HCEC 1CT (cell line): ENCODE measurements at places on chromosomes 4 and X.
A peak's percentile ranks its signal among the peaks of the same experiment; 100 is the strongest.

DNA sequence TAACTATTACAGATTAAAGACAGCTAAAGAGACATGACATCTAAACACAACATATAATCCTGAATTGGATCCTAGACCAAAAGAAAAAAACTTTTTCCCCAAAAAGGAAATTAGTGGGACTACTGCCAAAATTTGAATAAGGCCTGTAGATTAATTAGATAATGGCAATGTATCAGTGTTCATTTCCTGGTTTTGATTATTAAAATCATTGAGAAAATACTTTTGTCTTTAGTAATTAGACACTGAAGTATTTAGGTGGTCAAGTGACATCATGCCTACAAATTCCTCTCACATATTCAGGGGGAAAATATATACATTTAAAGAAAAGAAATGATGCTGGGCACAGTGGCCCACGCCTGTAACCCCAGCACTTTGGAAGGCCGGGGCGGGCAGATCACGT, 10.4 kb upstream of the USO1 start:
- DNase-seq = no peak

DNA sequence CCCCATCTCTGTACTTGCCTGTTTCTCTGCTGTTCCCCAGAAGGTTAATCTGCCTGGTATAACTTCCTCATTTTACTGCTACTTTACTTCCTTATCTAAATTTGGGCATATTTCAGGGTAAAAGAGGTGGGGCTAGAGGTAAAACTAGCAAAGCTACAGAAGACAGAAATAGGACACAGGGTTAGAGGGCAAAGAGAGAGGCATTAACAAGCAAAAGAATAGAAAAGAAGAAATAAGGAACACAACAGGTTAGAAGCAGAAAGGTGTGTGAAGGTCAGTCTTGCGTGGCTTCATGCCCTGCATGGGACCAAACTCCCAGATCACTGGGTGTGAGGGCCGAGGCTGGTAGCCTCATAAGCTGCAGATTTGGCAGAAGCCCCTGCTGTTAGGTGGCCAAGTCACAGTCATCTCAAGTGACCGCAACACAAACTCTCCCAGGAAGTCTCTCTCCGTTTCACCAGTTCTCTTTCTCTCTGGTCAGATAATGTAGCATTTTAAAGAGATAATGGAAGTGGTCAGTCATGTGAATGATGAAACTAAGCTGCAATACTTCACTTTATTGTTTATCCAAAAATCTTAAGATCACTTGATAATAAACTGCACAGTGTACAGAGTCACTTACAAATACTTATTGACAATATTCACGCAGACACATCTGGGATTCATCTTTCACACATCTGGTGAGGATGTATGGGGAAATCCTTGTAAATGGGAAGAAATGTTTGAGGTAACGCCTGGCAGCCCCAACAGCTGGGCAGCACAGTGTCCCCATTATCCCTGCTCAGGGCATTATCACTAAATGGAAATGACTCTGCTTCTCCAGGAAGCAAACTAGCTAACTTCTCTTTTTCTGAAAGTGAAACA, 16.4 kb downstream of the TMEM154 start:
- no peak for DNase-seq

- DNase-seq = no peak
These were observed 10.8 kb downstream of the OPHN1 start for GRCh38 chrX:68422478-68422877.

DNA sequence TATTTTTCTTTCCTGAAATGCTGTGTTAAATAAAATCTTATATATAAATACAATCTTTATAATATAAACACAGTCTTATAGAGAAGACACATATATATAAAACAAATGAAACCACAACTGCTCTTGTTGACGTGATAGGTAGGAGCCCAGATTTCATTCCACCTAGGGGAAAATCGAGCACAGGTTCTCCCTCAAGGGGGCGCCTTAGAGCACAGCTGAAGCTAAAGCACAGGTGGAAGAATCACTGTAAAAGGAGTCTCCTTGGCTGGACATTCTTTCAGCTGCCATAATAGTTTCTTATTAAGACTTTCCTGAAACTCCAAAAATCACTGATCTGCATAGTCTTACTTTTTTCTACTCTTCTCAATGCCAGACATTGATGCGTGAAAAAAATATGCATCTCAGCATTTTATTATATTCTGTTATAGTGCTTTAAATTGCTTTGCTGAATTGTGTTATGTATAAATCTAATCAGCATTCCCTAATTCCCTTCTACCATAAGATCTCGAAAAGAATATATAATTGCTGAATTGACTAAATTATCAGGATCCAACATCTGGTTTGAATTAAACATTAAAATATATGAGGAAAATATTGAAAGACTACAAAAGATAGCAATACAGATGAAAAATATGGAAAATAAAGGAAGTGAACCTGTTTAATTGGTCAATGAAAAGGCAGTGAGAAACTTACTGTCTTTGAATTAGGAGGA, 25.5 kb upstream of the RXFP1 start:
- DNase-seq = no peak

GRCh38 chr4:14247767-14248166, 620.2 kb upstream of the BOD1L1 start:
- no peak for DNase-seq

- DNase-seq = no peak
These were observed 70.3 kb downstream of the STIM2 start for GRCh38 chr4:26930964-26931363.

- DNase-seq = no peak
These were observed 35.3 kb downstream of the ADRA2C start for GRCh38 chr4:3801521-3801920.

DNA sequence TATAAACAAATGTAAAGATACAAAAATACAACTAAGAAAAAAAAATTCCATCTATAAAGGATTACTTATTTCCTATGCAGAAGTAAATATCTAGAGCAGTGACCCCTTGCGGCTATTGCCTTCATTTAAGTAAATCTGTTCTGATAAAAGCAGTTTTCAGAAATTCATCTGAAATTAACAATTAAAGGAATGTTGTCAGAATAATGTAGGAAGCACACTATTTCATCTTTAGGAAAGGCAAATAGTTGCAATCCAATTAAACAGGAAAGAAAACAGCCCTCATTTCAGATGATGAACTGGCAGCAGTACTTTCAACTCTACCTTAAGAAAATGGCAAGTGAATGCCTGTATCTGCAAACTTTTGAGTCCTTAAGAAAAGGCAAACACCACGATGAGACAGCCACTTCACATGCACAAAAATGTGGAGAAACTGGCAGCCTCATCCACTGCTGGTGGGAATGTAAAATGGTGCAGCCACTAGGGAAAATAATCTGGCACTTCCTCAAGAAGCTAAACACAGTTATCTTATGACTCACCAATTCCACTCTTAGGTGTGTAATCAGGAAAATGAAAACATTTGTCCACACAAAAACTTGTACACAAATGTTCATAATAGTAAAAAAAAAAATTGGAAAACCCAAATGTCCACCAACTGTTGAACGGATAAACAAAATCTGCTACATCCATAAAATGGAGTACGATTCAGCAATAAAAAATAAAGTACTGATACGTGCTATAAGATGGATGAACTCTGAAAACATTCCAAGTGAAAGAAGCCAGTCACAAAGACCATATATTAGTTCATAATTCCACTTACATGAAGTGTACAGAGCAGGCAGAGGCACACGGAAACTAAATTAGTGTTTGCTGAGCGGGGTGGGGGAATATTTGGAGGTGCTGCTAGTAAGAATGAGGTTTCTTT, 2.0 kb upstream of the THAP9 start:
- DNase-seq = peak; percentile 59

GRCh38 chr4:5710961-5711478, at the start of gene EVC:
Gene EVC, plus strand, starts transcription at chr4:5711201. Its CDS starts 180 bp downstream, at chr4:5711381.
- peak; percentile 54 for DNase-seq

DNA sequence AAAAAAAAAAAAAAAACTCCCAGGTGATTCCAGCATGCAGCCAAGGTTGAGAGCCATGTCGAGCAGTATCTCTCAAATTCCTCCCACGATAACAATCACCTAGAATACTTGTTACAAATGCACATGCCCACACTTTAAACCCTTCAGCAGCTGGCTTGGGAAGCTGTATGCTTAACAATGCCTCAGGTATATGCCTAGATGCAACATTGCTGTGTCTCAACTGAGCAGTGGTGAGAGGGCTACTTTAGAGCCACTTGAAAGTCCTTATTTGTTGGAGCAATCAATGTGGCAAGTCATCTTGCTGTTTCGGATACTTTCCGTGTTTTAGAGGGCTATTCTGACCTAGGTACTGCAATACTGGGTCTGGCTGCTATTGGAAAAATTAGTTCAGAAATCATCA, 487.4 kb downstream of the INPP4B start:
- DNase-seq = no peak

DNA sequence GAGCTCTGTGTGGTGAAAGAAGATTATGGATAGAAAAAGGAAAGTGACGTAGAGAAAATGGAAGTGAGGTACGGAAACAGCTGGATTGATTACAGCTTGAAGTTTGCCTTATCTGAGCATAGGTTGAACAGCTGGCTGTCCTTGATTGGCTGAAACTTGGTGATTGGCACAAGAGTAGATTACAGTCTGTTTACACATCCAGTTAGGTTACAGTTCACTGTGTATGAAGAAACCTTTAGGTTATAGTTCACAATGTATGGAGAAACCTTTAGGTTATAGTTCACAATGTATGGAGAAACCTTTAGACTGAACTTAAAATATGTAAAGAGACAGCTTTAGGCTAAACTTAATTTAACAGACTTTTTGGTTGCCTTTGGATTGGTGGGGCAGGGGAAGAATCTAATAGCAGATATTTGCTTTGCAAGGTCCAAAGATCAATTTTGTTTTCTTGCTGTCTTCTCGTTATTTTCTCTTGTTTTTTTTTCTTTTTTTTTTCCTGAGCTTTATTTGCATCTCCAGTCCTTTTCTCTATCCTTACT, 15.6 kb upstream of the ART3 start:
- DNase-seq = no peak

GRCh38 chr4:13176741-13177142, 307.4 kb downstream of the RAB28 start:
- no peak for DNase-seq

- DNase-seq = no peak
These were observed 233.4 kb downstream of the CFAP299 start for GRCh38 chr4:80568891-80569290.

DNA sequence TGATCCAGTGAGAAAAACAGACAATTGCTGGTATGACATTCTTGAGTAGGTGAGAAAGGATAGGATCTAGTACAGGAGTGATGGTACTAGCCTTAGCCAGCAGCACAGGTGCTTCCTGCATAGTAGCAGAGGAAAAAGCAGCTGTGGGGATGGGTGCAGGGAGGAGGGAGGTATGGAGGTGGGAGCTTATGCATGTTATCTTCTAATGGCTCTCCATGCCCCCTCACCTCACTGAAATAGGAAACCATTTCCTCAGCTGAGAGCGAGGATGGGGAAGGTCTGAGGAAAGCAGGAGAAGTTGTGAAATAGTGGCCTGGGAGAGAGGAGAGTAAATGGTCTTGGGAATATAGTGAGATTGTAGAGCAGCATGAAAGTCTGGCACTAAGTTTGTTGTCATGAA, 136.3 kb downstream of the TMEM164 start:
- no peak for DNase-seq

DNA sequence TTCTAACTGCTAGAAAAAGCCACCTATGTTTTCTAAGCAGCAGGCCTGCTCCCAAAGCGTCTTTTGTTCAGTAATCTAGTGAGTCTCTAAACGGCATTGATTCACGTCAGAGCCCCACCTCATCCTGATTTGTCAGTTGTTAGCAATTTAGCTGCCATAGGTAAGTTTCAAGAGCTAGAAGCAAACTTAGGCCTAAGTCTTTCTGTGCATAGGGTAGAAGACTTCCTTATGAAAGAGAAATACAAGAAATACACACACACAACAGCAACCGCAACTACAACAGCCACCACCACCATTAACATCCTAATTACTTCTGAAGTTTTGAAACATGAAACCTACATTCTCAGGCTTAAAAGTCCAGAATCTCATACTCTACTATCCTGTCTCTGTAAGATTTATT, 531.1 kb upstream of the SPANXN1 start:
- DNase-seq = no peak

DNA sequence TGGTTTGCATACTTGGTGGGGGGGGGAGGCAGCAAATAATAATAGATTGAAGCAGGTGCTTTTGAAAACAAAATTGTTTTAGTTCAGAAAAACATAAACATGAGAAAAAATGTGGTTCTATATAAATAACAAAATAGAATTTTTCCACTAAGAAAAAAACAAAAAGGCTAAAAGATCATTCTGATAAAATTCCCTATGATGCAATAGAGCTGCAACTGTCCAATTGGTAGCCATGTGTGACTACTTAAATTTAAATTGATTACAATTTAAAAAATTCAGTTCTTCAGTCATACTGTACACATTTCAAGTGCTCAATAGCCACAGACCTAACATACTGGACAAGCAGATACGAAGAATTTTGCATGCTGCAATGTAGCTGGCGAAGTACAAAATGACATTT, 11.0 kb downstream of the TRMT10A start:
- no peak for DNase-seq

GRCh38 chr4:59973492-59973891, 1226.6 kb upstream of the ADGRL3 start:
- no peak for DNase-seq

- DNase-seq = no peak
These were observed 828.6 kb downstream of the ADGRL3 start for GRCh38 chr4:62028745-62029144.

GRCh38 chr4:6469144-6469543, 3.3 kb downstream of the PPP2R2C start:
- no peak for DNase-seq

GRCh38 chr4:139808381-139808807, 142.8 kb downstream of the MGST2 start:
- DNase-seq = no peak

DNA sequence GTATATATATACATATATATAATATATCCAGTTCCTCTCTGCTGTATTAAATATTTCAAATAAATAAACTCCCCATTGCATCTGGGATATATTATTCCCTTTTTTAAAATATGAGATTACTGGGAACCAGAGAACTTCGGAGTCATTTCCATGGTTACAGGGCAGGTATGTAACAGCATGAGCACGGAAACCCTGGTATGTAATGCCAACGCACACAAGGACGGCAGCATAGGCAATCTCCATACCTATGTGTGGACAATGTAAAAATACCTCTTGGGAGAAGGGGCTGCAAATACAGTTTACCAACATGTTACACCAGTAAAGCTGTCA, 62.8 kb downstream of the NUDT10 start:
- DNase-seq = no peak

- peak; percentile 30 for DNase-seq
These were observed 339 bp downstream of the TBC1D9 start for GRCh38 chr4:140755774-140756318.

DNA sequence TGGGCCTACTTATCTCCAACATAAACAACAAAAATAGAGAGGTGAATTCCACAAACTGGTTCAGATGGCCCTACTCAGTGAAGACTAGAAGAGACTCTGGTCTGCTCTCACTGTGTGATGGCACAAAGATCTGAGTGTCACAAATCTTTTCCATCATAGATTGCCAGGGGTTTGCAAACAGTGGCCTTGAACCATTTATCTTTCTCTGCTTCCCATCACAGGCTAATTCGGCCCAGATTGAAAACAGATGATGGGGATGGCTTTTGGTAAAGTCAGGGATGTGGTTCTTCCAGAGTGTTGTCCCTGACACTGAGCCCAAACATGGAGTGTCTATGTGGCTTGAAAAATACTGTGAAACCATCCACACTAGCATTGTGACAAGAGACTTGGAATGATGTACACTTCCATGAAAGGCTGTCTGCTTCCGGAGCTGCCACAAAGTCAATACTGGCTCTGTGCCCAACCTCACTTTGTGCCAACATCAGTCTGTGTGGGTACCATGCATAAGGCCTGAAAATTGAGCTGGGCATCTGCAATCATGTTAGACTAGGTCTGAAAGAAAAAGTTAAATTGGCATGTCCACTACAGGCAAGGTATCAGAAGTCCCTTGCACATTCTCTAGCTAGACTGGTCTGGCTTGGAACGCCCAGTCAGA, 25.2 kb upstream of the PLAC1 start:
- DNase-seq = no peak
